ENCODE measurements at places on chromosomes 1 and 21.

GRCh38 chr1:212108981-212109380 lies 73.4 kb downstream of the DTL start:
- DNase-seq, result no peak

- DNase-seq, result no peak
Observed at GRCh38 chr1:4108331-4108730, 208.3 kb upstream of the C1orf174 start.

DNA sequence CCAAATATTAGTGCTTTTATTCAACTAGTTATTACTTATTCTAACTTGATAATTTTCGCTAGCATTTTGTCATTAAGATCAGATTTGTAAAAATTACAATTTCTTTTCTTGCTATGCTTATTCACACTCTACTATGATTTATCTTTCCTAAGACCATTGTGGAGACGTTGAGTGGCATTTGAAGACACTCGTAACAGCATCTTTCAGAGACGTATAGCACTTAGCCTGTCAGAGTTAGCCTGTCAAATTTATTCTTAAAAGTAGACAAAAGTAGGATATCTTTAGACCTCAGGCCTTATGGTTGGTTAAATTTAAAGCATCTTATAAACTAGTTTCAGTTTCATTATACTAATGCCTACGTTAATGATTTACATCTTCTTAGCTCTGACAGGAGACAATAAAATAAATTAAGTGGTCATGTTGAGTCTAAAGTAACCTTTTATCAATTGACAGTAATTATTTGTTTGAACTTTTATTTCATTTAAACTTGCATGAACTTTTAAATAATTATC lies 1410.1 kb downstream of the MRPL39 start:
- DNase-seq, result no peak

- no peak for DNase-seq
Observed at GRCh38 chr1:160086456-160086892, 5.1 kb downstream of the KCNJ9 start.

DNA sequence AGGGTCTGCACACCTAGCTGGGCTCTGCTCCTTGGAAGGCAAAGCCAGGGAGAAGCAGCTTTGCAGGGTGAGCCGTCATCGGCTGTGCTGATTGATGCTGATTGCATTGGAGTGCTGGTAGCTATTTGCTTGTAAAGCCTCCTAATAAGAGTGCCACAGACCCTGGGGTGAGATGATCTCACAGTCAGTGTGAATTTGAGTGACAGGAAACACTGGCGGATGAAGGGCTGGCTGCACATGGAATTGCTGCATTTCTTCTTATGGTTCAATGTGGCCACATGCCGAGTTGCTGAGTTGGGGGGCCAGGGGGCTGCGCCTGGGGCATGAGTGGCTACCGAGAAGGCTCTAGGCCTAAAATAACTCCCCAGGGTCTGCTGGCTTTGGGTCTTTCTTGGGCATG lies 138.2 kb upstream of the CACNA1E start:
- no peak for DNase-seq

DNA sequence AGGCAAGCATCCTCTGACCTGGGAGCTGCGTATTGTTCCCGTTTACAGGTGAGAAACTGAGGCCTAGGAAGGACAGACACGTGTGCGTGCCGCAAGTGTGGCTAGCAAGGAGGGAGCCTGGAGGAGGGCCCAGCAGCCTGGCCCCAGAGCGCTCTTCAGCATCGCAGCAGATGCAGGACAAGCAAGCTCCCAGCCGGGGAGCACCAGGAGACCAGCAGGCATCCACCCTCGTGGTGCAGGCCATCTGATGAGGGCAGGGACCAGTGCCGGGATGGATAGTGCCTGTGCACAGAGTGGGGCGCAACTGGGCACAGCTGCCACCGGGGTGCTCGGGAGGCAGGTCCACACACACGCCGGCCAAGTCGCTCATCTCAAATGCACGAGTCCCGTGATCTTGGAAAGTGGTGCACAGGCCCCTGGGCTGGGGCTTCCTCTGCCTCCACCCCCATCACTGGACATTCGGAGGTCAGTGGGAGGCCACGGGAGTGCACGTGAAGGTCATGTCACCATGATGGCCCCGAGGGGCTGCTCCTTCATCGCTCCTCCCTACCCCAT lies 55.1 kb downstream of the COL18A1 start:
- DNase-seq, result no peak

DNA sequence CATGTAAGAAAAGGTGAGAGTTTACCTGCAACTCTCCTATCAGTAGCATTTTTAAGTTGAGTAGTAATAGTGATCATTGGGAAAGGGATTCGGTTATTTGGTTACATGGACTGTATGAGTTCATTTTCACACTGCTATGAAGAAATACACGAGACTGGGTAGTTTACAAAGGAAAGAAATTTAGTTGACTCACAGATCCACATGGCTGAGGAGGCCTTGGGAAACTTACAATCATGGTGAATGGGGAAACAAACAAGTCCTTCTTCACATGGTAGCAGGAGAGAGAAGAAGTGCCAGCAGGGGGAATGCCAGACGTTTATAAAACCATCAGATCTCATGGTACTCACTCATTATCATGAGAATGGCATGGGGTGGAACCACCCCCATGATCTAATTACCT lies 59.3 kb upstream of the FBXO28 start:
- no peak for DNase-seq

DNA sequence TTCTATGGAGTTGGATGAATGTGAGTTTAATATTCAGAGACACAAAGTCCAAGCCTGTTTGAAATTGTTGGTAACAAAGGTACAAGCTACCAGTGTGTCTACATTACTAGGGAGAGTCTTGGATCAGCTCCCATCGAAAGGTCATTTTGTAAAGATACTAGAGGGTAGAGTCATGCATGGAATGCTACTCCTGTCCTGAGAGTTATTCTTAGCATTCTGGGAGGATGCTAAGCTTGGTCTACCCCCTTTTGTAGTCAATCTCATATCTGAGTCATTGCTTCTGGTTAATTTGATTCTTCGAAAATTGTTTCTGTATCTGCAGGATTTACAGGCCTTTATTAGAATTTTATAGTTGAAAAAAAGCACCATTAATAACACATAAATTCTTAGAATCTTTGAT lies 240.2 kb downstream of the ST6GALNAC3 start:
- no peak for DNase-seq

- peak; percentile 21 for DNase-seq
Observed at GRCh38 chr1:162562470-162562828, 927 bp downstream of the UAP1 start.

- no peak for DNase-seq
Observed at GRCh38 chr1:212915245-212916091, 34.9 kb upstream of the VASH2 start.

GRCh38 chr1:160414881-160415280 lies 14.5 kb downstream of the VANGL2 start:
- DNase-seq, result peak; percentile 76

GRCh38 chr1:212586206-212587015 lies 22.1 kb upstream of the ATF3 start:
- DNase-seq, result no peak

GRCh38 chr1:207007352-207008033 lies 25.1 kb downstream of the C1orf116 start:
- DNase-seq, result peak; percentile 95

- no peak for DNase-seq
Observed at GRCh38 chr1:118395430-118395991, 210.5 kb upstream of the SPAG17 start.

- no peak for DNase-seq
Observed at GRCh38 chr1:155529929-155530328, 32.7 kb downstream of the ASH1L start.

GRCh38 chr1:10776190-10776905 lies 20.1 kb downstream of the CASZ1 start:
- DNase-seq, result no peak

DNA sequence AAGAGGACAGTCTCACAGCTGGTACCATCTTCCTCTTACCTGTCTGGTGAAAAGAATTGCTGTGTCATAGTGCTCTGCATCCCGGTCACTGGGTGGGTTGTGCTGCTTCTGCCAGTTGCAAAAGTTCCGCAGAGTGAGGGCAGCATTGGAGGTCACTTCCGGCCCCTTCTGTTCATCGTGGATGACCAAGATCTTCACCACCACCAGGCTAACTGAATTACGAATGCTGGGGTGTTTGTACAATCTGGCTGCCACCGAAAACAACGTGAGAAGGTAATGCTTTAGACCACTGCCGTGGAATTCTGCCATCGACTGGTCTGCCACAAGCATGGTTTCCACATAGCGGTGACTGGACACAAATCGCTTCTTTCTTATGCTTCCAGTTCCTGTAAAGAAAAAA lies 2.9 kb downstream of the ADAMTS1 start:
- no peak for DNase-seq

- no peak for DNase-seq
Observed at GRCh38 chr21:45713613-45714012, 70.1 kb downstream of the PCBP3 start.

DNA sequence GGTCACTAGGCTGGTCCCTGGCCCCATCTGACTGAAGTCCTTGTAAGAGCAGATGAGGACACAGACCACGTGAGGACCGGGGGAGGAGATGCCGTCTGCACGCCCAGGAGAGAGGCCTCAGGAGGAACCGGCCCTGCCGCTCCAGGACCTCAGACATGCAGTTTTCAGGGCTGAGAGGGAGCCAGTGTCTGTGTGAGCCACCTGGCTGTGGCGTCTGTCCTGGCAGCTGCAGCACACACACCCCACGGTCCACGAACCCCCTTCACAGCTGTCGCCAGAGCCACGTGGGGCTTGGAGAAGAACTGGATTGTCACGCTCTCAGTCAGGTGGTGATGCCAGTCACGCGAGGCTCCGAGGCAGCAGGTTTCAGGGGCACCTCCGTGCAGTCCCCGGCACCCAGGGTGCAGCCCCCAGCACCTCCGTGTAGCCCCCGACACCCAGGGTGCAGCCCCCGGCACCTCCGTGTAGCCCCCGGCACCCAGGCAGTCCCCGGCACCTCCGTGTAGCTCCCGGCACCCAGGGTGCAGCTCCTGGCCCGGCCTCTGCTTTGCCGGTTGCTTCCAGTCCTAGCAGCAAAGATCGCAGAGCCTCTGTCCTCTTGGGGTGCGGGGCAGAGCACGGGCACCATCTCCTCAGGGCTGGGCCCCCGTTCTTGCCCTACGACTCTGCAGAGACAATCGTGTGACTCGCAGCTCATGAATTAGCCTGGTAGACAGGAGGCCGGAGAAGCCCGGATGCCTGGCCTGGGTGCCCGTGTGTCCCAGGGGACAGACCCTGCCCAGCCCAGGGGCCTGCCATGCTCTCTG lies 19.0 kb upstream of the SUMO3 start:
- no peak for DNase-seq

GRCh38 chr21:33249331-33250002 lies 16.7 kb upstream of the IL10RB start:
- no peak for DNase-seq

DNA sequence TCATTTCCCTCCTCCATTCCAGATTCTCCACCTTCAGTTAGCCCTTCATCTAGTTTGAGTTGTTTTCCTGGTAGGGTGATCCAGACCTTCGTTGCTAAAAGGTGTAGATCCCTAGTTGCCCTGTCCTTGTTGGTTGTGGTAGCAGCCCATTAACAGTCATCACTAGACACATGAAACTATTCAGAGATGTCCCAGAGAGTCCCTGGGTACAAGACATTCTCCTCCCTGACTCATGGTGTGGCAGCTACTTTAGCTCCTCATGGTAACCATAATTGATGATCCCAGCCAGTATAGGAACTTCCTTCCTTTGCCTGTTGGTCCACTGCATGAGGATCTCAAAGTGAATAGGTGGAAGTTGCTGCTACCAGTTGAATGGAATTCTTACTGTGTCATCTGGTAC lies 6.0 kb upstream of the SH2D2A start:
- no peak for DNase-seq

- DNase-seq, result no peak
Observed at GRCh38 chr21:46161633-46162592, 6.5 kb upstream of the FTCD start.
